Adipocyte (in vitro differentiated cells): ENCODE measurements at places on chromosomes 16 and 17.

GRCh38 chr17:57404073-57404472 lies 147.8 kb downstream of the MSI2 start:
- DNase-seq, result no peak

DNA sequence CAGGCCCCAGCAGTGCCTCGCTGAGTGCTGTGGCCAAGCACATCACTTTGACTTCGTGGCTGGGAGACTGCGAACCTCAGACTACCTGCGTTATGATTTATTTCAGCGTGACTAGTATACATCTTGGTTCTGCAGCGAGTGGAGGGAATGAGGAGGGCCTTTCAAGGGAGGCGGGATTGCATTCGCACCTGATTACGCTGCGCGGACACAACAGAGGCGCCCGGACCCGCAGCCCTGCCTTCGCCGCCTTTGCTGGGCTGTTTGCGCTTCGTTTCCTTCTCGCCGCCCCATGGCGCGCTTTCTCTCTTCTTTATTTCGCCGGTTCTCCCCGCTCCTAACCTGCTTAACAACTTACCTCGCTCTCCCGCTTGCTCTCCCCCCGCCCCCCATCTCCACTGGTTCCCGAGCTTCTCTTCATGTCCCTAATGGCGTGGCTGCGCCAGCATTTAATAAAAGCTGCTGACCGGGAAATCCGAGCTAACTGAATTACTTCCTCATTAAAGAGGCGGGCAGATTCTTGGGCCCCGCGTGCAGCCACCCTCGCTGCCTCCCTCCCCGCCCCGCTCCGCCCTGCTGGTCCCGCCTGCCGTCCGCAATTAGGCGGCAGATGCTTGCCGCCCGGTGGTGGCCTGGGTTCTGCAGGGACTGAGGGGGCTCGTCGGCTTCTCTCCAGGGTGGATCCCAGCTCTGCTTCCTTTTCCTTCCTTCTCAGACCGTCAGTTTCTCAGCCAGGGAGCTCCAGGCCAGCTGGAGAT lies 257.6 kb upstream of the SDK2 start:
- DNase-seq, result no peak

- peak; percentile 52 for DNase-seq
Observed at GRCh38 chr17:3512505-3513171, 36.8 kb downstream of the ASPA start.

DNA sequence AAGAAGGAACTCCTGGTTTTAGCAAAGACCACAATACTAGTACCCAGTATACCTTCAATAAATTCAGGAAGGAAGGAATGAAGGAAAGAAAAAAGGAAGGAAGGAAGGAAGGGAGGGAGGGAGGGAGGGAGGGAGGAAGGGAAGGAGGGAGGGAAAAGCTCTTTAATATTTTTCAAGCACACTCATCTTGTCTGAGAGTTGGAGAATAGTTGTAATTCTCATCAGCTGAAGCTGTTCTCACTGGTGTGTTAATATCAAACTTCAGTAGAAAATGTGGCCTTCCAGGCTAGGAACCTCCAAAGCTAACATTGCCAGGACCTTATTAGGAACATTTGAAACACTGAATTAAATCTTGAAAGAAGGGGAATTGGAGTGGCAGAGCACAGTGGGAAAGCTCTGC lies 55.2 kb upstream of the CDH5 start:
- no peak for DNase-seq

- DNase-seq, result no peak
Observed at GRCh38 chr17:82779541-82779940, 27.7 kb downstream of the TBCD start.

- no peak for DNase-seq
Observed at GRCh38 chr16:3188675-3188924, 596 bp downstream of the OR1F1 start.

DNA sequence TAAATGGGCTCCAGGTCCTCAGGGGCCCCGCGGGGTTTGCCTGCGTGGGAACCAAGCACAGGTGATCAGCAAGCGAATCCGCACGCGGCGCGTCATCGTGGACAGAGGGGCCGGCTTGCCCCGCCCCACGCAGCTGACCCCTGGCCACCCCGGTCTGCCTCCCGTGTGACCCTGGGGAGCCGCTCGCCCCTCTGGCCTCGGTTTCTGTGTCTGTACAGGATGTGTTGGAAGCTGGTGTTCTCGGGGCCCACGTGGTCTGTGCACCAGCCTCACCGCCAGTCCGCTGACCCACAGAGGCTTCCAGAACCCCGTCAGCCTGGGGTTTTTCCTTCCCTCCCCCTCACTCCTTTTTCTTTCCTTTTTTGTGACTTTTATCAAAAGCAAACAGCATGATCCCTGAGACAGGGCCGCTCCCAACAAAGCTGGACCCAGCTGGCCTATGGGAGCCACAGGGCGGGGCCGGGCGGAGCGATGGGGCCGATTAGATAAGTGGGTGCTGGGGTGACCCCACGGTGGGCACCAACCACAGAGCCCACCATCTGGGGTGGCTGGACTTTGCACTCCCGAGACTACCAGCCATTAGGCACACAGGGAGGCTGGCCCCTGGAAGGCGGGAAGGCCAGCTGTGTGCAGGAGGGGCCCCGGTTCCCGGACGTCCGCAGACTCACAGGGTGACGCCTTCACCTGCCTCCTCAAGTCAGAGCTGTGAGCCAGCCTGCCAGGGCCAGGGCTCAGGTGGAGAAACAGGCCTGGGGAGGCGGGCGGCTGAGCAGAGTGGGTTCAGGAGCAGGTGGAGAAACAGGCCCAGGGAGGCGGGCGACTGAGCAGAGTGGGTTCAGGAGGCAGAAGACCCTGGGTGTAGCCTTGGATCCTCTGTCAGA lies 56.0 kb downstream of the ZFPM1 start:
- no peak for DNase-seq

- no peak for DNase-seq
Observed at GRCh38 chr17:76447931-76448652, 4.9 kb downstream of the UBE2O start.

DNA sequence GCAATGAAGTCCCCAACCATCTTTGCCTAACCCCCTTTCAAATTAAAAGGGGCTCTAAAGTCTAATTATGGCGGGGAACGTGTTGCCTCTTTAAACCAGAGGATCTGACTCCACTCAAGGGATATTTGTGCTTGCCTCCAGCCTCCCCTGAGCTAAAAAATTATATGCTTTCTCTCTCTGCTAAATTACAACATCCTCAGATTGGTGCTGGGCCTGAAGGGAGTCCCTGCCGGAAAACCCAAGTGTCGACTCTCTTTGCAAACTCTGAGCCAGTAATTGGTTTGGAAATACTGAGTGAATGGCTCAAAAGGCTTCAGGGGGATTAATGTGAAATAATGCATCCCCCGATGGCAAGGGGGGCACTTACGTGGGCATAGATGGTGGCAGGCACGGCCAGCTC lies 208.5 kb upstream of the TNRC6C start:
- no peak for DNase-seq

DNA sequence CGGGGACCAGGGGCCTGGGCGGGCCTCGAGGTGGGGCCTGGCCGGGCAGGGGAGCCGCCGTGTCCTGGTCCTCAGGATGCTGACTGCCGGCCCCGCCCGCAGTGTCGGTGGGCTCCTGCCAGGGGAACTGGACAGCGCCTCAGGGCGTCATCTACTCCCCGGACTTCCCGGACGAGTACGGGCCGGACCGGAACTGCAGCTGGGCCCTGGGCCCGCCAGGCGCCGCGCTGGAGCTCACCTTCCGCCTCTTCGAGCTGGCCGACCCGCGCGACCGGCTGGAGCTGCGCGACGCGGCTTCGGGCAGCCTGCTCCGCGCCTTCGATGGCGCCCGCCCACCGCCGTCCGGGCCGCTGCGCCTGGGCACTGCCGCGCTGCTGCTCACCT lies 2.3 kb upstream of the PAQR4 start:
- DNase-seq, result peak; percentile 20

DNA sequence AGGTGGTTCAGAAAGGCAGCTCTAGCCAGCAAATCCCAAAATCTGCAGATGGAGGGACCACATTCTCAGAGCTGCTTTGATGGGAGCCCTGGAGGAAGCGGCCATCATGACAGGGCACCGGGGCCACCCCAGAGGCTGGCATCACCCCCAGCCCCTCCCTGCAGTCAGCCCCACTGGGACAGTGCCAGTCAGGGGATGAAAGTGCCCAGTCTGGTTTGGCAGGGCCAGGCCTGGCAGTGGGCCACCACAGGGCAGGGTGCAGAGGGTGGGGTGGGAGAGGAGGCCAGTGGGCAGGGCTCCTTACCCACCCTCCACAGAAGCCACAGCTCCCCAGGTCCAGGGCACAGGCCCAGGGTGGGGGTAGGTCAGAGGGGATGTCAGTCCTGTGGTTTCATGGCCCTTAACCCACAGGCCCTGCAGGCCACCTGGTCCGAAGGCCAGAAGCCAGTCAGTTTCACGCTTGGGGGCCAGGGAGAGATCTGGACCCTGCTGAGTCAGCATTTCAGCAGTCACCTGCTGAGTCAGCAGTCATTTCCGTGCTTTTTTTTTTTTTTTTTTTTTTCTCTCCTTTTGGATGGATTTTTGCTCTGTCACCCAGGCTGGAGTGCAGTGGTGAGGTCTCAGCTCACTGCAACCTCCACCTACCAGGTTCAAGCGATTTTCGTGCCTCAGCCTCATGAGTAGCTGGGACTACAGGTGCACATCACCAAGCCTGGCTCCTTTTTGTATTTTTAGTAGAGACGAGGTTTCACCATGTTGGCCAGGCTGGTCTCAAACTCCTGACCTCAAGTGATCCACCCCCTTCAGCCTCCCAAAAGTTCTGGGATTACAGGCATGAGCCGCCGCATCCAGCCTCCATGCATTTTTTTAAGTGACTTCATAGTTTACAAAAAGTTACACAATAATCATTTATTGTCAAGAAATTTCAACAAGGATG lies 10.4 kb downstream of the SLC25A10 start:
- DNase-seq, result no peak

- peak; percentile 96 for DNase-seq
Observed at GRCh38 chr17:2393174-2393953, 7.5 kb downstream of the MNT start.

DNA sequence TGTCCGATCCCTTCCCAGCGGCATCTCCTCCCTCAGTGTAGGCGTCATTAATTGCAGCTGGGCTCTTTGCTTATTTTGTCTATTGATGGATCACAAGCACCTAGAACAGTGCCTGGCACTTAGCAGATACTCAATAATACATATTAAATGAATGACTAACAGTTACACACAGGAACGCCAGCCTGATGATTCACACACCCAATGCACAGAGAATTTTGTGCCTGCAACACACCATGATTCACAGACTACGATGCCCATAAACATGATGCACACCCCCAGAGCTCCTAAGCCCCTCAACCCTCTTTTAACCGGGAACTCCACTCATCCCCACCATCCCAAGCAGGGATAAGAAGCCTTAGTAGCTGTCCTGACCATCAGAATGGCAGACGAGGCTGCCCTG lies 66.6 kb upstream of the TMEM97 start:
- DNase-seq, result peak; percentile 22

DNA sequence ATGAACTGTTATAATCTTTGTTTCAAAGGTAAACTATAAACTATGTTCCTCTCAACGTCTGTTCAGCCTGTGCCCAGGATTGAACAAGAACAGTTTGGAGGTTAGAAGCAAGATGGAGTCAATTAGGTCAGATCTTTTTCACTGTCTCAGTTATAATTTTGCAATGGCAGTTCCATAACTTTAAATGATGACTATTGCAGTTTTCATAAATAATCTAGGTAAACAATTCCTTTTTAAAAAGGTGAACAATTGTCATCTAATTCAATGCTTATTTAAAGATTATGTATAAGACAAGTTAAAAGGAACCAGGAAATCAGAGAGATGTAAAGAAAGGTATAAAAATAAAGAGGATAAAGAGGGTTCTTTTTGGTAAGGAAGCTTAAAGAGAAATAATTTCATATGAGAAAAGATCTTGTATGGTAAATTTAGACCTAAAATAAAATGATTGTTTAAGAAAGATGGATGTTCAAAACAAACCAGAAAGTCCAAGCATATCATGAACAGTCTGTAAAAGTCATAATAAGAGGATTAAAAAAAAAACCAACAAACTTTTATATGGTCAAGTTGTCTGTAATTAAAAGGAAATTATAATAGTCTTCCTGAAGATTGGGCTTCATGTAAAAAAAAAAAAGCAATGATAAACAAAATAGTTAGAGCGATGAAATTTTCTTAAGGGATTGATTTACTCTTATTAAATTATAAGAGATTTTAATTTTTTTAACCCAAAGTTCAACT lies 6.1 kb downstream of the KRTAP4-9 start:
- no peak for DNase-seq

DNA sequence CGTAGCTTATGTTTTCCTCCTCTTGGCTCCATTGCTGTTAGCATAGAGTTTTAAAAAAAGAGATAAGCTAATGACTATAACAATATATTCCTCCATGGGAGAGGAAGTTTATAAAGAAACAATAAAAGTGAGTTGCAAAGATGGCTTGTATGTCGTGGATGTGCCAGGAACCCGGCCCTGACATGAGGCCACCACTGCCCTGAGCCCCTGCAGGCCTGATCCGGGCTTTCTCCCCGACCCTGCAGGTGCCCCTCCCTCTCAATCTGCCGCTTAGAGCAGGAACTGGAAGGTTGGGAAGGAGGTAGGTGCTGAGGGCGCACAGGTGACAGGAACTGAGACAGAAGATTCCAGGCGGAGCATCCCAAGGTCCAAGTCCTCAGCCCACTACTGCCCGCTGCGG lies 11.7 kb downstream of the PAM16 start:
- DNase-seq, result no peak

DNA sequence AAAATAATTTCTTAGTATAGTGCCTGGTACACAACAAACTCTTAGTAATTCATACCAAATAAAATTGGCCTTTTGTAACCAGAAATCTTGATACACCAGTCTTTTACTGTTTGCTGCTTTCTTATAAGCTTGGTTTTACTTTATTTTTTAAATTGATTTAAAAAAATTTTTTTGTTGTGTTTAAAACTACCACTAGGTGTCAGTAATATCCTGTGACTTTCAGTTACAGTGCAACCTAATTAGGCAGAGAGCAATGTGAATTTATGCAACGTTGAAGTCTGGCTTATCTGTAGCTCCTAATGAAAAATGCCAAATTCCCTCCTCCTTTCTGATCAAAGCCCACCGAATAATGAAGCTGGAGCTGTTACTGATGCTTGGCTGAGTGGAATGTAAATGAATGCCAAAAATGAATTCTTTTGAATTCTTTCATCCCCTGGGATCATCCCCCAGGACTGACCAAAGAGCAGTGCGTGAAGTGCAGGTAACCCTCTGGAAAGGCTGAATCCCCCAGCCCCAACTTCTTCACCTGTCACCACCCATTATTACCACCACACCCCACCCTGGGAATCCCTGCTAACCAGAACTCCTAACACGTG lies 3.8 kb downstream of the ERCC4 start:
- peak; percentile 83 for DNase-seq

DNA sequence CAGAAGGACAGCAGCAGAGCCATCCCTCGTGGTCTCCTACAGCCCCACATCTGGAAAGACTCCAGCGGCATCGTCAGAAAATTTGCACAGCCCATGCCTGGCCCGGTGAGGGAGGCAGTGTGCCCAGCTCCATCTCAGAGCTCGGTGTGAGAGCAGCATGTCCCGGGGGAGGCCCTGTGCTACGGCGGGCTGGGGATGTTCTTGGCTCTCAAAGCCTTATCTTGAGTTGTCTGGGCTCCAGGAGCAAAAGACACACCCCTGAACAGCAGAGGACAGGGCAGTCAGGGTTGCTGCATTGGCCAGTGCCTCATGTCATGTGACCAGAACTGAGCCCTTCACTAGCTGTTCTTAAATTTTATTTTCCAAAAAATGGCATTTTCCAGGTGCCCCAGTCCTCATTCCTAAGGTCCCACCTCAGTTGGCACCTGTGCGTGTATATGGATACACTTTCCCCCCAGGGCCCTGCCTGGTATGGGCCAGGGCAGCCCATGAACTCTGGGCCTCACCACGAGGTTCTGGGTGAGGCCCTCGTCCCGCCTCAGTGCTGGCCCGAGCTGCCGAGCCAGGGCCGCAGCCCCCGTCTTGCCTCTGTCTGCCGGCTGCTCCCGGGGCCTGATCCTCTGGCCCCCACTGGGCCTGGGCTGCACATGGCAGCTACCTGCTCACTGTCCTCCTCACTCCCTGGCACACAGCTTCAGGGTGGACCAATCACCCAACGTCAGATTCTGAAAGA lies 3.0 kb downstream of the NUDT16L1 start:
- no peak for DNase-seq
